ENCODE measurements at places on chromosomes 7 and 10.

DNA sequence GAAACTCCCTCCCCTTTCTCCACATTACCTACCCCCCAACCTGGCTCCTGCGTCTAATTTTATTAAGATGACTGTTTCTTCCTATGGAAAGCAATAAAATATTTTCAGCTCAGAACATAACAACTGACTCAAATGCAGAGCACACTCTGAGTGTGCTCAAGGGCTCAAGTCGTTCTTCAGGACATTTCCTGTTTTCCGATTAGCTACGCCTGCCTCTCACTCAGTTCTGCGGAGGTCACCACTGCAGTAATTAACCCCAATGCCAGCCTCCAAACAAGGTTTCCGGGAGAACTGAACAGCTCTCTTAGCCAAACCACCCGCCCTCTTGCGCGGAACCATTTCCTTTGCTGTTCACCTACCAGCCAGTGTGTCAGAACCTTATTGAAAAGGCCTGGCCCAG lies 19.3 kb downstream of the MYOF start:
- no peak for DNase-seq

GRCh38 chr7:98872328-98872924 lies 2.6 kb upstream of the TMEM130 start:
- no peak for DNase-seq

DNA sequence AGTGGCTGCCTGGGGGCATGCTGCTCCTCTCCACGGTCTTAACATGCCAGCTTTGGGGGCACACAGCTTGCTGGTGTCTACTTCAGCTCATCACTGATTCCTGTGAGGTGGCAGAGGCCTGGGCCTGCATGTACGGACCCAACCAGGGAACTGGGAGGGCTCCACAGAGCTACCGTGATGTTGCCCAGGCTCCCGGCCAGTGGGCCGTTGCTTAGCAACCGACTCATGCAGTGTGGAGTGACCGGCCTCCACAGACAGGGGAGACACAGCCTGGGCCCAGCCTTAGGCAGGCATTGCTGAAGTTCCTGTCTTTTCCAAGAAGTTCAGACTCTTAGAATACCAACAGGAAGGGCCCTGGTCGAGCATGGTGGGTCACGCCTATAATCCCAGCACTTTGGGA lies 25.8 kb upstream of the SH2B2 start:
- no peak for DNase-seq

DNA sequence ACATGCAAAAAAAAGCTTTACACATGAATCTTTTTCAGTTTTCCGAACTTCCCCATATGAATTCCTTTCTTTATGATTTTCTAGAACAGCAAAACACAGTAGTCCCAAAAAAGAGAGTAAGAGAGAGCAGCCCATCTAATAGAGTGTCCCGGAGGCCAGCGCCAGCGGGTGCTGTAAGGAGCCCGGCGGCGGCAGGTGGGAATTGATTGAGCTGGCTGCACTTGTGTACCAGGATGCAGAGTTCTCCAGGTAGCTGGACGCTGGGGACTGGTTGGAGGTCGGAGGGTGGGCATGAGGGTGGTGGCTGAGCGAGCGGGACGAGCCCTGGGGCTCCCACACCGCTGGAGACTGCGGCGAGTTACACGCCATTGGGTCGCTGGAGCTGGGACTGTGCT lies 4.0 kb downstream of the DLX5 start:
- no peak for DNase-seq

DNA sequence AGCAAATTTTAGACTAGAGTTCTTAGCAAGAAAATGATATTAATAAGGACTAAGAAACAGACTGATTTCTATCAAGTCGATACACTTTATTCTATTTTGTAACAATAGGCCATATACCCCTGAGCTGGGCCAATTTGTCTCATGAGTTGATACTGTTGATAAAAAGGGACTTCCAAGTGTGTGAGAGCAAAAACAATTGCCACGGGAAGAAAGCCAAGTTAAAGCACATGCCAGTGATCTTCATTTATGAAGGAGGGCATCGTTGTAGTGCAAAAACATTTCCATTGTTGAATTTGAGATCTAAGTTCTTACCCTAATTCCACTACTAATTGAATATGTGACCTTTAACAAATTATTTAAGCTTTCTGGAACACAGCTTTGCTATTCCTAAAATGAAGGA lies 119.9 kb downstream of the CNOT4 start:
- no peak for DNase-seq

- DNase-seq, result no peak
Measured at GRCh38 chr10:24128066-24128730, 80.7 kb upstream of the KIAA1217 start.

- no peak for DNase-seq
Measured at GRCh38 chr7:5694912-5695726, 86.3 kb downstream of the RNF216 start.

- DNase-seq, result no peak
Measured at GRCh38 chr10:74111799-74112198, 38.8 kb downstream of the AP3M1 start.

- peak; percentile 43 for DNase-seq
Measured at GRCh38 chr7:69654381-69654780, 56.1 kb downstream of the AUTS2 start.

DNA sequence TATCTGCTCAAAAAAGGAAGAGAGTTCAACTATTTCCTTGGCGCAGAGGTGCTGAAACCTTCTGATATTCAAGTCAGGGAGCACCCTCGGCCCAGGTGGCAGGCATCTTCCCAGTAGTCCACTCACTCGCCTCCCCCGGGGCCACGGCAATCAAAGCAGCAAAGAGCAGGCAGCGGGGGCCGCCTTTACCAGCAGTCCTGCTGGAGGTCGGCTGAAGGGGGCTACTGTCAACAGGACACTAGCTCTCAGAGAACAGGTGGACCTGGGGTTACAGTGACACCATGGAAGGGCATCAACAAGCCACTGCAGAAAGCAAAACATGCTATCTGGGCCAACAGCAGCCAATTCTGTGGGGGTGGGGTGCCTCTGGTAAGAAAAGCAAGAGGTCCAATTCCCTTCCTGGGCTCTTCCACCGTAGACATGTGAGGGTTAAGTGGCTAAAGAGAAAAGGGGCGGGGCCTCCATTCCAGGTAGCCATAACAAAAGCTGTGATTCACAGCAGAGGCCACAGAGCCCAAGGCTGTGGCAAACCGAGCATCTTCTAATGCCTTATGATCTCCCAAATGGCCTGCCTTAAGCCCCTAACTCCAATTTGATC lies 9.4 kb downstream of the FZD9 start:
- no peak for DNase-seq

GRCh38 chr10:7967035-7967434 lies 87.5 kb upstream of the GATA3 start:
- no peak for DNase-seq

DNA sequence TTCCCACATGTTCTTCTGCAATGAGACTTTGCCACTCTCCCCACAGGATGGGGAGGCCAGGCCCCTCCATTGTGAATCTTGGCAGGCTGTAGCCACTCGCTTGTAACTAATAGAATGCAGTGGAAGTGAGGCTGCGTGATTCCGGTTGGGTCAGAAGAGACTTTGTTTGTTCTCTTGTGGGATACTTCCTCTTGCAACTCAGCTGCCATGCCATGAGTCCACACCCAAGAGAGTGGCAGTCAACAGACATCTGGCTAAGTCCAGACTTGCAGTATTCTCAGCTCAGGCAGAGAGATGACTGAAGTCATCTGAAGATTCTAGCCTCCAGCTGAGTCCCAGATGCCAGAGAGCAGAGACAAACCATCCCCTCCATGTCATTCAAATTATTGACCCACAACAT lies 153.4 kb upstream of the GDF10 start:
- DNase-seq, result no peak

DNA sequence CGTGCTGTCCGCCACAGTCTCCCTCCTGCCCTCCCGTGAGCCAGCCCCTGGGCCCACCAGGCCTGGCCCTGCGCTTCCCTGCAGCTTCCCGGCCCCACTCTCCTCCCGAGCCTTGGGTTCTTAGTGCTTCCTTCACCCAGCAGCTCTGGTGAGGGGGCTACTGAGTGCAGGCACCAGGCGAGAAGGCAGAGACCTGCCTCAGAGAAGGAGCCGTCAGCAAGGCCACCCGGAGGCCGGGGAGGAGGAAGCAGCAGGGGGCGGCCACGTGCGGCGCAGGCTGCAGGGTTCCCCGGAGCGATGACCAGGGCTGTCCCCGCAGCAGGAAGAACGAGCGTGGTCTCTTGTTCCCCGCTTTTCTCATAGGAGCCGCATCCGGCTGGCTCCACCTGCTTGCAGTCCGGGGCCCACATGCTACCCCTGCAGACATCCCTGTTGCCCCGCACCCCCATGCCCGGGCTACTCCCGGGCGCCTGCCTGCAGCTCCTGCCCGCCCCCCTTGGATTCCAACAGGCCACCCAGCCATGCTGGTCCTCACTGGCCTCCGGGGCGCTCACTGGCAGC lies 20.5 kb downstream of the YKT6 start:
- DNase-seq, result no peak

DNA sequence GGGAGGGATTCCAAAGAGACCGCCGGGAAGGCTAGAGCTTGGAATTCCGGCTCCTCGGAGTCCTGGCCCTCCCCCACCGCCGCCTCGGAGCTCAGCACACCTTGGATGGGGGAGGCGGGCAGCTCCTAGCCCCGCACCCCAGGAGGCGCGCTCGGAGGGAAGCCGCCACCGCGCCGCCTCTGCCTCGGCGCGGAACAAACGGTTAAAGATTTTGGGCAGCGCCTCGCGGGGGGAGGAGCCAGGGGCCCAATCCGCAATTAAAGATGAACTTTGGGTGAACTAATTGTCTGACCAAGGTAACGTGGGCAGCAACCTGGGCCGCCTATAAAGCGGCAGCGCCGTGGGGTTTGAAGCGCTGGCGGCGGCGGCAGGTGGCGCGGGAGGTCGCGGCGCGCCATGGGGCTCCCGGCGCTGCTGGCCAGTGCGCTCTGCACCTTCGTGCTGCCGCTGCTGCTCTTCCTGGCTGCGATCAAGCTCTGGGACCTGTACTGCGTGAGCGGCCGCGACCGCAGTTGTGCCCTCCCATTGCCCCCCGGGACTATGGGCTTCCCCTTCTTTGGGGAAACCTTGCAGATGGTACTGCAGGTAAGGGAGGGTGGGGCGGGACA lies at the start of gene CYP26A1:
CYP26A1 (plus strand) TSS at position 355 of the 608 bp plus-strand sequence; CDS start at position 397, 42 bp downstream.
- DNase-seq, result no peak

GRCh38 chr7:73685311-73685710 lies 1.9 kb downstream of the BUD23 start:
- no peak for DNase-seq

GRCh38 chr7:80532153-80532552 lies 20.3 kb upstream of the GNAT3 start:
- DNase-seq, result no peak

GRCh38 chr10:42594246-42594650 lies 44.1 kb downstream of the ZNF33B start:
- no peak for DNase-seq

DNA sequence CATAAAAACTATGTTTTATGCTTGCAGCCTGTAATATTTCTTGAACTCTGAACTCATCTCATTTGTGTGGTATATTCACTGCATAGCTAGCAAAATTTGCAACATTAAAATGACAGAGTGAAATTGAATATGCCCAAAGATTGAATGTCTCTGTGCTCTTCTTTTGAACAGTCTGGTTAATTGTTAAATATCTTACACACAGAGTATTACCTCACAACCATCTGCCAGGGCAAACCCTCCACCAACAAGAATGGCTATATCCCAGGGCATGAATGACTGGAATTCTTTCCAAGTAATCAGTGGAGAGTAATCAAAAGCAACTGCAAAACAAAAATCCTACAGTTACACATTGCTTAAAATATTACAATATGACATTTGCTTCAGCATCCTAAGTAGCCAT lies 76.9 kb downstream of the SLC13A1 start:
- DNase-seq, result no peak

DNA sequence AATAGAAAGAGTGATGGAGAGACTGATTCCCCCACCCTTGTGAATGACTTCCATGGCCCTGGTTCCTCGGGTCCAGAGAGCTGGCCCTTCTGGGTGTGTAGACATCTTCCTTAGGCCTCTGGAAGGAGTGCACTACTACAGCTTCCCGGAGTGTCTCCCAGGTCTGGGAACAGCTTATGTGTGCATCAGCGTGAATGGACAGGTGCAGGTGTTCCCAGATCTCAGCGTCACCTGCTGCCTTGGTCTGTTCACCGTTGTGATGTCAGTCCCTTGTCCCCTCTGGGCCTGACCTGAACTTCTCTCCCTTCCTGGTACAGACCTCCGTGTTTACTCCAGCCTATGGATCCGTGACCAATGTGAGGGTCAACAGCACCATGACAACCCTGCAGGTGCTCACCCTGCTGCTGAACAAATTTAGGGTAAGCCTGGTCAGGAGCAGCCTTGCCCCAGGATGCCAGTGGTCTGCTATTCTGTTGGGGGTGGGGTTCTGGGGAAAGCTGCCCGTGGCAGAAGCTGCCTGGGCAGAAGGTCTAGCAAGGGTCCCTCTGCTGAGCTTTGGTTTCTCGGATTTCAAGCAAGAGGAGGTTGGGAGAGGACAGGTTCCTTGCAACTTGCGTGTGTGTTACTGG lies 10.5 kb upstream of the DEPP1 start:
- DNase-seq, result no peak

DNA sequence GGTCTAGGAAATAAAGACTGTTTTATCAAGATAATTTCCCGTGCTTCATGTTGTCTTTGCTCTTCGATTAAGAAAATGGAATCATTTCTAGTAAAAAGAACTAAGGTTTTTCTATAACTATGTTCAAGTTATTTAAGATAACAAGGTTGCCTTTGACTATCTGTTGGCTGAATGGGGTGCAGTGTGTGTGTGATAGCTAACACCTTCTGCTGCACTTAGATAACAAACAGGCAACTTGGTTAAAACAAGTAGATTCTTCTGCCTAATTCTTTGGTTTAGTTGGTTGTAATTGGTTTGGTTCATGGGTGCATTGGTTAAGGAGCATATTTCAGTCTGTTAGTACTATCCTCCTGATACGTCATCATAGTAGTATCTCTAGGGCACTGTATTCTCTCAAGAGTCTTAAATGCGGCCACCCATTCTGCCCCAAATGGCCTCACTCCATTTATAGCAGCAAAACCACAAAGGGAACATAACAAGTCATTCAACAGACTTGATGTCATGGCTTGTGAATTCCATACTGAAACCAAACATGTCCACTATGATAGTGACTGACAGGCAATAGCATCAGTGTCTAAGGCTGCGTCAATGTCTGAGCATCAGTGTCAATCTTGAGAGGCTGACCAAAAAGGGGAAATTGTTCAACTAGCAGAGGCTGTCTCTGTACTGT lies 55.7 kb downstream of the CCDC3 start:
- DNase-seq, result no peak

- no peak for DNase-seq
Measured at GRCh38 chr10:13054844-13055243, 45.1 kb upstream of the OPTN start.

GRCh38 chr10:106519376-106520030 lies 645.0 kb downstream of the SORCS1 start:
- DNase-seq, result no peak

DNA sequence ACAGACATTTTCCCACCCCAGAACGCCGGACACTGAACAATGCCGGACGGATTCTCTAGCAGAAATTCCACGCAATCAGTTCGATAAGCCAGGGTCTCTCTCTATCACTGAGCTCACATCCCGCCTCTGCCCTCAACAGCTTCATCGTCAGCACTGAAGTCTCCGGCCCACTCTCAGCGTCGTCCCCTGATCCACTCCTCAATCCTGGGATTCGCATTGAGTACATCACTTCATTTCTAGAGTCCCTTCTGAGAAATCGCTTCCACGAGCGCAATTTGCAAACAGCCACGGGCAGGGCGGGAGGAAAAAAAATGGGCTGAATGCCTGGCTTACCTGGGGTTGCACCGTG lies 365 bp downstream of the YME1L1 start:
- DNase-seq, result no peak
